ENCODE measurements at places on chromosomes 4 and X. TPM values are rescaled to one million over a fixed set of nuclear protein-coding genes. Genes with fewer than 3 reads are reported as not detected.

DNA sequence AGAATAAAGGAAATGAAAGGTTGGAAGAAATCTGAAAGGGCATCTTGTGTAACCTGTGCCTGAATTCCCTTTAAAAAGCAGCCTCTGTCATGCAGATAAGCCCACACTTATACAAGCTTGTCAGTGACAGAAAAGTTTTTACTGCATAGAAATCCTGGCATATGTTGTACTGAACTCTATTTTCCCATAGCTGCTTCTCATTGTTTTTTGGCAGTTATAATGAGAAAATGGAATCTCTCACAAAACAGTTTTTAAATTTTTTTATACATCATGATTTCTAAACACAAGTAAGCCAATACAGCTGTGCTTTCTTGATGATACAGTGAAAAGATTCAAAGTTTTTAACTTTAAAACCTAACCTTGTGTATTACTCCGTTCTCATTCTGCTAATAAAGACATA, 511.4 kb upstream of the ARX start:
- no peaks in the 10 kb centered on the region for H3K27me3 ChIP-seq
- DNase-seq: no peak
- no peaks in the 10 kb centered on the region for H3K4me1 ChIP-seq
- H3K4me3 ChIP-seq: no peak overlapping the region
- no peaks in the 10 kb centered on the region for H3K36me3 ChIP-seq

DNA sequence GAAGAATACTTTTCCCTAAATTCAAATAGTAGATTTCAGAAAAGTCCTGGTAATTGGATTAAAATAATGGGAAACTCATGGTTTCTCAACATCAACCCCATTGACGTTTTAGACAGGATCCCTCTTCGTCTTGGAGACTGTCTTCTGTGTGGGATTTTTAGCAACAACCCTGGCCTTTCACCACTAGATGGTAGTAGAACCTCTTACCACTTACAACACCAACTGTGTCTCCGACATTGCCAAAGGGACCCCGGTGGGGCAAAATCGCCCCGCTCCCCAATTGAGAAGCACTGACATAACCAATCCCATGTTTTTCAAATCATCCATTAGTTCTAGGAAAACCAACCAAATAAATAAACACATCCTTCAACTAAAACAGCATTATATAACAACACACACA, 16.9 kb upstream of the ANOS1 start:
- H3K36me3 ChIP-seq: no peaks in the 10 kb centered on the region
- H3K27ac ChIP-seq: no peak overlapping the region
- H3K27me3 ChIP-seq: peaks cover 3% of the 10 kb centered on the region
- no peak for DNase-seq
- H3K4me1 ChIP-seq: no peaks in the 10 kb centered on the region
- H3K4me3 ChIP-seq: no peak overlapping the region

STS gene
- 1.4 TPM for total RNA-seq

GRCh38 chr4:88242144-88242543, 42.2 kb downstream of the PPM1K start:
- H3K4me1 ChIP-seq: peaks cover 13% of the 10 kb centered on the region
- peaks cover 8% of the 10 kb centered on the region for H3K36me3 ChIP-seq
- no peak for DNase-seq
- no peak overlapping the region for H3K4me3 ChIP-seq
- no peak overlapping the region for H3K27ac ChIP-seq

MAOA gene
- total RNA-seq: 0.19 TPM

ADH4 gene
- not detected for total RNA-seq

DNA sequence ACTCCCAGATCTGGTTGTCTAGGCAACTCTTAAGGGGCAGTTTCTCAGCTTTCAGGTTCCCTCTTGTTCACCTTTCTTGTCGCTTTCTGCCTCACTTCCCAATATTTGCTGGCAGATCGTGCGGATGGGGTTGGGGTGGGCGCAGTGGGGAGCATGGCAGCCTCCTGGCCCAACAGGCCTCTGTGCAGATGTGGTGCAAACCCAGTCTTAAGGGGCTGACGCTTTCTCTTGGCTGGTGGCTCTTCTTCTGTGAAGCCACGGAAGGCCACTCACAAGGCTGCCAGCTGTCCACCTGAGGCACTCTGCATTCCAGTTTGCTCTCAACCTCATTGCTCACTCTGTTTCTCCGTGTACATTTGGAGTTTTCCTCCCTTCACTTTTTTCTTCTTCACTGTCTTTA, 61.7 kb downstream of the NBDY start:
- peaks cover 8% of the 10 kb centered on the region for H3K36me3 ChIP-seq
- H3K4me1 ChIP-seq: peaks cover 17% of the 10 kb centered on the region
- no peaks in the 10 kb centered on the region for H3K27me3 ChIP-seq
- H3K4me3 ChIP-seq: no peak overlapping the region
- H3K27ac ChIP-seq: no peak overlapping the region
- DNase-seq: no peak

MAGEE2 gene
- not detected for total RNA-seq

XK gene
- not detected for total RNA-seq

LPAR4 gene
- total RNA-seq: not detected

TMSB15B gene
- total RNA-seq: 10.4 TPM

DNA sequence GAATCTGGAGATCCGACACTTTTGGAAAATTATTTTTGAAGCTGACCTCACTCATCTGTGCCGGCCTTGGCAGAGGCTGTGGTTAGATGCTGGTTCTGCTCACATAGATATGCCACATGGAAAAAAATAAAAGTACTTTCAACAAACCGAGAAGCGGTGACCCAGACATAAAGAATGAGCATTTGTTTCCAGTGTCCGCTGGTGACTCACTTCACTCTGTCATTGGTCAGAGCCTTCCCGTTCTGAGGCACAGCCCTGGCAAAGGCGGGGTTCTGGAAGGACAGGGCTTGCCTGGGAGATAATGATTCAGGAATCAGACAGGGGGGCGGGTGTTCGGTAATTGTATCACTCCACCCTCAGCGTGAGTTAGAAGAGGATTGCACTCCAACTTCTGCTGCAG, 172.4 kb upstream of the MXRA5 start:
- no peaks in the 10 kb centered on the region for H3K36me3 ChIP-seq
- no peak overlapping the region for H3K4me3 ChIP-seq
- no peak for DNase-seq

GRCh38 chr4:121062521-121062920, 9.8 kb downstream of the NDNF start:
- H3K4me3 ChIP-seq: no peak overlapping the region
- H3K27me3 ChIP-seq: peaks cover 11% of the 10 kb centered on the region
- H3K4me1 ChIP-seq: no peaks in the 10 kb centered on the region
- DNase-seq: no peak
- H3K27ac ChIP-seq: no peak overlapping the region

- H3K4me1 ChIP-seq: peaks cover 13% of the 10 kb centered on the region
- no peak for DNase-seq
- H3K4me3 ChIP-seq: peak overlapping the region; percentile 97
- peak overlapping the region; percentile 47 for H3K27ac ChIP-seq
These were observed 1.5 kb downstream of the ABCE1 start for GRCh38 chr4:145099653-145100052.

CXCL3 gene
- total RNA-seq: not detected

DNA sequence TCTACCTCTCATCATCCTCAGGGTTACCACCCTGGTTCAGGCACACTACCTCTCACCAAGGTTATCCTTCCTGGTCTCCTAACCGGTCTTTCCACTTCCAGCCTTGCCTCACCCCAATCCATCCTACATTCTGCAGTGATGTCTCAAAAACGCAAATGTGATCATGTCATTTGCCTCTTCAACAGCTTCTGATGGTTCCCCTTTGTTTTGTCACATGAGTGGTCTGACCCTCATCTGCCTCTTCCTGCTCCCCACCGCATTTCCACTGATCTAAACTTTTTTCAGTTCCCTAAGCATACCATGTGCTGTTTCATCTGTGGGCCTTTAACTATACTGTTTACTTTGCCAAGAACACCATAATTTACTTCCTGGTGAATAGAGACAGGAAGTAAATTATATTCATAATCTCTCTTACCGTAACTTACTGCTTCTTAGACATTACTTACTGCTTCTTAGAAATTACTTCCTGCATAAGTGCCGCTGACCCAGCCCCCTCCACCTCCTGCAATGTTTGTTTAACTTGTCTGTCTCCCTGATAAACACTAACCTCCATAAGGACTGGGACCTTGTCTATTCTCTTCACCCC, 27.1 kb upstream of the NSUN7 start:
- no peak overlapping the region for H3K27ac ChIP-seq
- H3K4me1 ChIP-seq: peaks cover 19% of the 10 kb centered on the region
- H3K27me3 ChIP-seq: peaks cover 3% of the 10 kb centered on the region
- no peaks in the 10 kb centered on the region for H3K36me3 ChIP-seq
- no peak for DNase-seq

SLC2A9 gene
- 0.77 TPM for total RNA-seq

DNA sequence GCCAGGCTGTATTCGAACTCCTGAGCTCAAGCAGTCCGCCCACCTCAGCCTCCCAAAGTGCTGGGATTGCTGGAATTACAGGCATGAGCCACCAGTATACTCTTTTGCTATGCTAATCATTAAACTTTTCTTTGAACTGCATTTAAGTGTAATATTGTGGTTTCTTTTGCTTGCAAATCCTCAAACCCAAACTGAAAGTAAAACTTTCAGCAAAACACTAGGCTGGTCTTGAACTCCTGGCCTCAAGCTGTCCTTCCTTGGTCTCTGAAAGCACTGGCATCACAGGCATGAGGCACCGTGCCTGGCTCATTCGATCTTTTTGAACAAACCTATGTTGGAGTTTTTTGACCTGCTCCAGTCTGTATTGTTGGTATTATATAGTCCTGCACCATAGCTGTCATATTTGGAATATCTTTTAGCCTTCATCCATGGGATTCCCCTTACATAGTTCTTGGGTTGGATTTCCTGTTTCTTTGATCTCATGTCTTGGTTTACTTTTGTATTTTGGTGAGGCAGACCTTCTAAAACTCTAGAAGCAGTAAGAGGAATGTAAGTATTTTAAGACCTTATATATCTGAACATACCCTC, 34.1 kb downstream of the MOB1B start:
- peak overlapping the region; percentile 5 for H3K4me3 ChIP-seq
- no peaks in the 10 kb centered on the region for H3K27me3 ChIP-seq
- no peak for DNase-seq
- H3K36me3 ChIP-seq: peaks cover 15% of the 10 kb centered on the region
- peaks cover 10% of the 10 kb centered on the region for H3K4me1 ChIP-seq
- peak overlapping the region; percentile 0 for H3K27ac ChIP-seq

DNA sequence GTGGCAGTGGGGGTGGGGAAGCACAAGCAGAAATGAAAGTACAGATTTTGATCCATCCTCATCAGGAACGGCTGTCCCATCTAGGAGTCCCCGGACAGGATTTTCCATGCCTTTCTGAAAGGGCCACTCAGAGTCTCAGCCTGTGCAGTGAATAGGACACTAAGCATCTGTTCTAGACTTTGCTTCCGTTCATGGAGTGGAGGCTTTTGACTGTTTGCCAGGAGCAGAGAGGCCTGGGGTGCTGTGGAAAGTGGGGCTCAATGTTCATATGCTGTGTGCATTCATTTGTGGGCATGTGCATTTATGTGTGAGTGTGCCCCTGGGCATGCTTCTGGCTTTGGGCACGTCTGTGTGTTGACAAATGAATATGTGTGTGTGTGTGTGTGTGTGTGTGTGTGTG, 25.6 kb upstream of the MAMLD1 start:
- no peak overlapping the region for H3K27ac ChIP-seq
- no peaks in the 10 kb centered on the region for H3K36me3 ChIP-seq
- H3K4me3 ChIP-seq: no peak overlapping the region
- no peak for DNase-seq
- H3K27me3 ChIP-seq: no peaks in the 10 kb centered on the region

- H3K36me3 ChIP-seq: no peaks in the 10 kb centered on the region
- H3K27me3 ChIP-seq: no peaks in the 10 kb centered on the region
- no peak for DNase-seq
- H3K4me3 ChIP-seq: no peak overlapping the region
These were observed 15.0 kb upstream of the CD99L2 start for GRCh38 chrX:150913511-150913910.

GRCh38 chr4:90120037-90120436, 7.2 kb upstream of the CCSER1 start:
- no peak overlapping the region for H3K27ac ChIP-seq
- H3K4me1 ChIP-seq: no peaks in the 10 kb centered on the region
- no peak for DNase-seq
- H3K27me3 ChIP-seq: peaks cover 10% of the 10 kb centered on the region
- H3K36me3 ChIP-seq: no peaks in the 10 kb centered on the region

NUDT10 gene
- total RNA-seq: 1.2 TPM

DNA sequence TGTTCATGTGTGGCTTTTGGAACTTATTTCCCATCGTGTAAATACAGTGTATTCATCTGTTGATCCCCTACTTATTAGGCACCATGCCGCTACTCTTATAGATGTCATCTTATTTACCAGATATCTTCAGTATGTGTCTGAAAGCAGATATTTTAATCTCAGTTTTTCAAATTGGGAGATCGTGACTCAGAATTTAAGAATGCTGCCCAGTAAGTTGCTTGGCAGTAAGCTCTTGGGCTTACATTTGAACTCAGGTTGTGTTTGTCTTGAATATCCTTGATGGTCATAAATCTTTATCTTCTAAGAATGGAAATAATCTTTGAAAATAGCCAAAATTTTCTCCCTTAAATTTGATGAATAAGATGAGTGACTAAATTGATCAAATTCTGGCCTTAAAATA, 45.9 kb upstream of the RPA4 start:
- H3K27me3 ChIP-seq: no peaks in the 10 kb centered on the region
- H3K36me3 ChIP-seq: no peaks in the 10 kb centered on the region
- H3K27ac ChIP-seq: no peak overlapping the region

RAB9B gene
- 0.37 TPM for total RNA-seq

CT83 gene
- not detected for total RNA-seq

DNA sequence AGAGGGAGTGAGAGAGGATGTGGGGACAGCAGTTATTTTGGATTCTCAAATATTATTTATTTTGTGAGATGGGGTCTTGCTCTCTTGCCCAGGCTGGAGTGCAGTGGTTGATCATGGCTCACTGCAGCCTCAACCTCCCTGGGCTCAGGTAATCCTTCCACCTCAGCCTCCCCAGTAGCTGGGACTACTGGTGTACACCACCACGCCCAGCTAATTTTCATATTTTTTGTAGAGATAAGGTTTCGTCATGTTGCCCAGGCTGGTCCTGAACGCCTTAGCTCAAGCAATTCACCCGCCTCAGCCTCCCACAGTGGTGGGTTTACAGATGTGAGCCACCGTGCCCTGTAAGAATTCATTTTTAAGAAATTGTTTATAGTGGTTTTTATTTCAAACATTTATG, 61.2 kb downstream of the FHDC1 start:
- no peak for DNase-seq
- H3K4me1 ChIP-seq: no peaks in the 10 kb centered on the region
- H3K27me3 ChIP-seq: peaks cover 12% of the 10 kb centered on the region
- H3K36me3 ChIP-seq: no peaks in the 10 kb centered on the region
- H3K27ac ChIP-seq: no peak overlapping the region
- no peak overlapping the region for H3K4me3 ChIP-seq

NPY2R gene
- not detected for total RNA-seq

MAGEA8 gene
- not detected for total RNA-seq

DNA sequence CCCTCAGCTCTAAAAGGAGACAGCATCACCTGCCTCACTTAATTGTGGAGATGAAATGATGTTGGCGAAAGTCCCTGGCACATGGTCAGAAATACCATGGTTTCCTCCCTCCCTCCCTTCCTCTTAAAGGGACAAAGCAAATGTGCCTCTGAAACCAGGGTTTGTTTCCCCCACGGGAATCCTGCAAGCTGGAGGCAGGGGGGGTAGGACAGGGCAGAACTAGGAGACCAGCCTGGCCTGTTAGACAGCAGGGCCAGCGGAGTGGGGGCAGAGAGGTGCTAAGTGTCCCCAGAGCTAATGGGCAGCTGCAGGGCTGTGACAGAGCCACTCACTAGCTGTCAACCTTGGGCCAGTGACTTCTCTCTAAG, 5.7 kb downstream of the RTL5 start:
- no peaks in the 10 kb centered on the region for H3K36me3 ChIP-seq
- peaks cover 43% of the 10 kb centered on the region for H3K27me3 ChIP-seq
- H3K4me3 ChIP-seq: no peak overlapping the region
- no peak overlapping the region for H3K27ac ChIP-seq
